ENCODE measurements at places on chromosomes 6 and 20.

GRCh38 chr6:149940672-149940982, 1.2 kb upstream of the ULBP2 start:
- no peak for DNase-seq

- no peak for DNase-seq
Observed at GRCh38 chr6:135673501-135674309, 176.2 kb upstream of the AHI1 start.

GRCh38 chr6:107665382-107665781, 158.7 kb downstream of the SCML4 start:
- no peak for DNase-seq

- no peak for DNase-seq
Observed at GRCh38 chr6:140744659-140745320, 1370.3 kb upstream of the CITED2 start.

GRCh38 chr6:107460083-107460631, 793 bp upstream of the PDSS2 start:
- DNase-seq, result no peak

GRCh38 chr6:104218116-104218515, 641.6 kb downstream of the HACE1 start:
- no peak for DNase-seq

- DNase-seq, result no peak
Observed at GRCh38 chr20:50438986-50439407, 71.2 kb upstream of the PTPN1 start.

- no peak for DNase-seq
Observed at GRCh38 chr20:731891-732560, 36.3 kb downstream of the SLC52A3 start.

DNA sequence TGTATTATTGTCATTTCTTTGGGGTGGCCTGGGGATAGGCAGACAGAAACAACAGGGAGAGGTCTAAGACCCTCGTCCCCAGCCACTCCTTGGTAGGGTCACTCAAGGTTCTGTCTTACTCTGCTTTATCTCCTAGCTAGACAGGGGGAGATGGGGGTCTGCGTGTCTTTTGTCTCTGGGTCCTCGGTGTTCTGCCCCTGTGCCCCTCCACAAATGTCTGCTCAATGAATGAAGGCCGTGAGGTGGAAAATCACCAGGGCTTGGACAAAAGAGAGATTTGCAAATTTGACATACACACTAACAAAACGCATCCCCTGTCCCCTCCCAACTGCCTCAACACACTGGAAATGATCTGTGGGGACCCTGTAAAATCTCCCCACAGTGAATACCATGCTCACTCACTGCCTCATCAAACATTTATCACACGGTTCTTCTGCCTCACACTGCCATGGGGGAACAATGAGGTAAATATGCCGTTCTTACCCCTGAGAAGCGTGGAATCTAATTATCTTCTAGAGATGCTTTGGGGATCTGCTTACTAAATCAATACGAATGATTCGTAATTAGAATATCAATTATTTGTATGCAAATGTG, 13.2 kb upstream of the VAPB start:
- no peak for DNase-seq

DNA sequence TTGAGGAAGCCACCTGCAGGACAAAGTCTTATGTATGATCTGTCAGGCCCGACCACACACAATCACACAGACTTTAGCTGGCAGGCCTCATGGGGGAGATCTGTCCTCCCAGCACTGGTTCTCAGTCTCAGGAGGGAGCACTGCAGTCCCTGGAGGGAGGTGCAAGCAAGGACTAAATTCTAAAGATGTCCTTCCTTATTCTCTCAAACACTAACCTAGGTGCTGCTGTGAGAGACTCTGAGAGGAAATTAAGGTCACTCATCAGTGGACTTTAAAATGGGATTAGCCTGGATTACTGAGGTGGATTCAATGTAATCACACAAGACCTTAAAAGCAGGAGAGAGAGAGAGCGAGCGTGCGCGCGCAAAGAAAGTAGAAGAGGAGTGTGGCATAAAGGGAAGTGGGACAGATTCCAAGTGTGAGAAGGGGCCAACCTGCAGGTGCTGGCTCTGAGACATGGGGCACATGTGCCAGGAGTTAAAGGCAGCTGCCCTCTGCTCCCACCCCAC, 14.3 kb downstream of the GLO1 start:
- DNase-seq, result no peak

DNA sequence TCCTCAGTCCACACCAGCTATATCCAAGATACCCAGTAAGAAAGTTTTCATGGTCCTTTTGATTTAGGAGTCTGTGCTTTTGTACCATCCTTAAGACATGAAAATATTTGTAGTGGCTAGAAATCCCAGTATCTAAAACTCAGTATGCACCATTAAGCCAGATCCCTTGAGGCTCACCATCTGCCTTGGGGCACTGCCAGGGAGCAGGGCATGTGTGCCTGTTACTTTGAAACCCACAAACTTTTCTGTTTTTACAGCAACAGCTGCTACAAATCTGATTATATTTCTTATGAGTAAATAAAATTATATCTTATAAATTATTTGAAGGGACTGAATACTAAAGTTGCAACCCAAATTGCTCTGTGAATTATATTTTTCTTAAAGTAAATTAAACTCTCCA, 290.5 kb upstream of the MANEA start:
- no peak for DNase-seq

DNA sequence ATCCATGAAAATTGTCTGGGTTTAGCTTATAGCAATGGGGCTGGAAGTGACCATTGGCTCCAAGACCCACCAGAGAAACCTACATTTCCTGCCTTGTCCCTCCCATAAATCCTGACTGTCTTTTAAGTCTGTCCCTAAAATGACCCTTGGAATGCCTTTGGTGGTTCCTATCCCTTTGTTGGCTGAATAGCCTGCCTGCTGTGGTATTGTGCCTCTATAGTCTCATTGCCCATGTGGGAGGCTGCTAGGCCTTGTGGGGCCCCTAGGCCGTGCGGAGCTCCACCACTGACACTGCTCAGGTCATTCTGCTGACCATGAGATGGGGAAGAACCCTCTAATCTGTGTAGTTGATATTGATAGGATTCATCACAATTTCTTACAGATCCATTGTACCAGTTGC, 43.3 kb downstream of the SCP2D1 start:
- no peak for DNase-seq

DNA sequence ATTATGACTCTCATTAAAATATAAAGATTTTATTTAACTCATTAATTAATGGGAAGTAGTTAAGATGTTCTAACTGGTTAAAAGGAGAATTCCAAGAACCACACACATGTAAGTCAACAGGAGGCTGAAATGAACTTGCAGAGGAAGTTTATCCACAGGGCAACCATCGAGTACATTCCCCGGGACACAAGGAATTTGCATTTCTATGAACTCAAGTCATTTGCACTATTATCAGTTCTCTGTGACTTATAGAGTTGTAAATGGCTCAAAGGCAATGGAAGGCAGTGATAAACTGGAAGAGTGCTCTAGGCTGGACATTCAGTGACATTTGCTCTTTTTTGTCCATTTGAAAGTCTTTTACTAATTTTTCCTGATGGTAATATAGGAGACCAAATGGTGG, 97.4 kb downstream of the SNX5 start:
- no peak for DNase-seq

DNA sequence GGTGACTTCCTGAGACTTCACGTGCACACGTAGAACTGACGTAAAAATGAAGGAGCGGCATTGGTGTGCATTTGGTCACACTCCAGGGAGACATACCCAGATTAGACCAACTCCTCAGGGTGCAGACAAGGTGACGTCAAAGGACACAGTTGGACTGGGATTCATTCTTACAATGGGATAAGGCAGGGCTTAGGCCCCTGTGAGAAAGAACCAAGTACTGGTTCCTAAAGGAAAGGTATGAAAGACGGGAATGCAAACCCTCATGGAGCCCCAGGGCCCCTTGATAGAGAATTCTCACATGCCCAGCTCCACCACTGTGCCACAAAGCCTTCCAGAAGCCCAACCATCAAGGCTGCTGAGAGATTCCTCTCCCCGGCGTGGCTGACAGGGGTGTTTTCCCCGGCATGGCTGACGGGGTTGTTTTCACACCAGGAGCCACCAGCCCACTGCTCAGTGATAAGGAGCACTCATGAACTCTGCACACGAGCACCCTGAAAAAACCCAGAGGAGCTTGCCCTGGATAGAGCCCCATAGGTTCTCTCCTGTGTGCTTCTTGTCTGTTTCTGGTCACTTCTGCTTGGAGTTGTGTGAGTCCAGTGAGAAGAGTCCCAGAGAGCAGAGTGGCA, 90.1 kb downstream of the CAP2 start:
- no peak for DNase-seq

GRCh38 chr6:142210606-142211005, 63.5 kb downstream of the VTA1 start:
- no peak for DNase-seq

DNA sequence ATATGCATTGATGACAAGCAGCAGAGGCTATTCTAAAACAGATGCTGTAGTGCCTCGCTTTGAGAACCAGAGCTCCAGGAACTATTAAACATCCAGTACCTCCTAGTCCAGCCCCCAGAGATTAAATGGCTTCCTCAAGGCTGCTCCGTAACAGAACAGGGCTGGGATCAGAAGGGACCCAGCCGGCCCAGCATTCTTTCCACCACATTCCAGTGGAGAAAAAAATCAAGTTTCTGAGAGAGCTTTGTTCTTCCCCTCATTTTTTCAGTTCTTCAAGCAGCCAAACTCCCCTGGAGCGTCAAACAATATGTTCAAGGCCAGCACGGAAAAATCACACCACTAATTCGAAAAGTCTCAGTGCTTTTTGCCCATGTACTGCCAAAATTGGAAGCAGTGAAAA, 5.8 kb upstream of the STMND1 start:
- no peak for DNase-seq

GRCh38 chr6:43713643-43714310, 26.2 kb upstream of the MRPS18A start:
- DNase-seq, result no peak

- no peak for DNase-seq
Observed at GRCh38 chr20:60304931-60305330, 346.7 kb downstream of the CDH26 start.

GRCh38 chr6:19805129-19805481, 32.1 kb upstream of the ID4 start:
- DNase-seq, result no peak

- DNase-seq, result no peak
Observed at GRCh38 chr20:22805219-22805618, 220.8 kb upstream of the FOXA2 start.

DNA sequence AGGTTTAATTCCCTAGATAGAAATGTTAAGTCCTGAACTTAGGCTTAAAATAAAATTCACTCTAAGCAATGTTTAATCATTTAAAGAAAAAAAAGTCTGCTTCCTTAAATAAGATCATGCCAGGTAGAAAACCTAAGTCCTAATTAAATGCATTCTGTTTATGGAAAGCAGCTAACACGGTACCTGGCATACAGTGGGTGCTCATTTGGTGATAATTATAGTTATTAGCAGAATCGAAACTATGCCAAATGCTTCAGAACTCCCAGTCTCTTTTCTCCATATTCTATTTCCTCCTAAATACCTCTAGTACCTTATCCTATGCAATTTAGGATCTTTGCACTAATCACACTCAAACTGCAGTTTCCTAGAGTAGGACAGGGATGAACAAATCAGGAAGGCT, 331.8 kb downstream of the EPHA7 start:
- DNase-seq, result no peak

GRCh38 chr20:38759106-38759505, 10.8 kb downstream of the ACTR5 start:
- no peak for DNase-seq

GRCh38 chr6:5850848-5851255, 155.9 kb downstream of the NRN1 start:
- no peak for DNase-seq

DNA sequence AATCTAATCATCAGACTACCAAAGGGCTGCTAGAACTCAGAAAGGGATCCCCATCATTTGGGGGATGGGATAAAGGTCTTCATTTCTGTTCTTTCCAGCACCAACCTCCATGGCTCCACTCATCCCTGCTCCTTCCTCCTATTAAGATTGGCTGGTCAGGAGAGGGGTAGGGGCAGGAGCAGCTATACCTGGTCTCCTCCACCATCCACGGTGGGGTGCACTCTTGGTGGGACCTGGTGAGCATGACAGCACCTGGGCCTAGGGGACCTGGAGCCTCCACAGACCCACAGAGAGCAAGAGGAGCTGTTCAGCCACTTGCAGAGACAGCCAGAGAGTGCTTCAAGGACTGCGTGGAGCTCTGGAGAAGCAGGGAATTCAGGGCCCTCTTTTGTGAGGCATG, 6.1 kb upstream of the ULBP2 start:
- DNase-seq, result no peak

DNA sequence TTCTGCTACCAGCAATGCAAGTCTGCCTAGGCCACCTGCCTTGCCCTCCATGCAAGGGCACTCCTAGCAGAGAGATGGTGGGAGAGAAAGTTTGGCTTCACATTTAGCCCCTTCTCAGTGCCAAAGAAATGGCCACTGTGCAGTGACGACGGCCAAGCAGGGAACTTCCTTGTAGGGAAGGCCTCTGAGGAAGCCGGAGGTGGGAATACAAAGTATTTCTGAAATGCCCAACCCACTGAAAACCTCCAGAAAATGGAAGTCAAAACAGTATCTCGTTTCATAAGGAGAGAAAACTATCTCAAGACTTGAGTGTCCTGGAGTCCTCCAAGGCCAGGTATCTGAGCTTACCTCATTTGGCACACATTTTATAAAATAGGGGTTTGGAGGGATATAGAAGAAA, 42.7 kb downstream of the JAG1 start:
- DNase-seq, result no peak

DNA sequence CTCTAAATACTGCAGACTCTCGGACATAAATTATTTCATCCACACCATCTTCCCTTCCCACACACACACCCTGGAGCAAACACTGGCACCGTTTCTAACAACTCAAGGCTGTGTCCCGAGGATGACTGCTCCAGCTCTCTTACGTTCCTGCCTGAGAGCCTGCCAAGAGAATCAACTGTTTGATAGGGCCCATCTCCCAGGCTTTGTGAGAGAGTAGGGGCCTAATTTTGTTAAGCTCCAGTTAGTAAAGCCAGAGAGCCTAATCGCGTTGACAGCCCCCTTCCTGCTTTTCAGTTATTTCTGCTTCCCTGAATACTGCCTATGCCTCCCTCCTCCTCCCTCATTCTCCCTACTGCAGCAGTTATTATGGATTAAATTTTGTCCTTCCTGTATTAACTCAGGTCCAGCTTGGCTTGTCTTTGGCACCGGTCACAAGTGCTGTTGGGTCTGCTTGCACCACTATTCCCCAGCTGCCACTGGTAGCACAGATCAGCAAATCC, 118.1 kb upstream of the TMEM181 start:
- DNase-seq, result no peak

DNA sequence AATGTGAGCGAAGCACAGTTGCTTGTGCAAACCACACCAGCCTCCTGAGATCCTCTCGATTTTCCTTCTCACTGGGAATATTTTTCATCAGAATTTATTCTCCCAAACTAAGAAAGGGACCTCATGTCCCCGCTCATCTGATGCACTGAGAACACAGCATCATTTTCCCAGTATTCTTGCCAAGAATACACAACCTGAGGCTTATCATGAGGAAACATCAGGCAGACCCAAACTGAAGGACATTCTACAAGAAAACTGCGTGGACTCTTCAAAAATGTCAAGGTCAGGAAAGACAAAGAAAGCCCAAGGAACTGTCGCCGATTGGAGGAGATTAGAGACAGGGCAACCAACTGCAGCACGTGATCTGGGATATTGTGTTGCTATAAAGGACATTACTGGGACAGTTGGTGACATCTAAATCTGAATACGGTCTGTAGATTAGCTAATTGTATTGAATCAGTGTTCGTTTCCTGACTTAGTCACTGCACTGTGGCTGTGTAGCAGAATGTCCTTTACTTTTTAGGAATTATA, 72.3 kb downstream of the SNX5 start:
- DNase-seq, result no peak
